ENCODE measurements at places on chromosomes 7 and 10.

DNA sequence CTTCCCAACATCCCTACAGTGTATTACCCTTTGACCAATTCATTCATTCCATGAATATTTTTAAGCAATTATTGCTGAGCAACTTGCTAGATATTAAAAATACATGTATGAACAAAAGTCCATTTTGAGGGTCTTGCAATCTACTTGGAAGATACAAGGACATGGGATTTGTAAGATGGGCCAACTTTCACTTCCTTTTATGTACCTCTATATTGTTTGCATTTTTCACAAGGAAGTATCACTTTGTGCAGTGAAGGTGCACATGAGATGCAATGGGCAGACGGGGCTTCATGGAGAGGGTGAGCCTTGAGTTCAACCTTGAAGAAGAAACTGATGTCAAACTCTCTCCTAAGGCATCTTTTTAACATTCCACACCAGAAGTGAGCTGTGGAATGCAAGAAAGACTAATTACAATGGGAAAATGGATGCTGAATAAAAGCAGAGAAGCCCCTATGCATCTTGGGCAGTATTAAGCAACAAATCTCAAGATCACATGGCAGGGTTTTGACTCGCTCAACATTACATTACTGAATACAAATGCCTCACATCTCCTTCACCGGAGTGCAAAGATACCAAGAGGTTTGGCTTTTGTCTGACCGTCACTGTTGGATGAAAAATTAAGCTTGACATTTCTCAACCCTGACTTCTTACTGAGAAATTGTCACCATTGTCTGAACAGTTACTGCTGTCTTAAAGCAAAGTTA is 341.5 kb downstream of the ELMO1 start:
- no peak for DNase-seq

DNA sequence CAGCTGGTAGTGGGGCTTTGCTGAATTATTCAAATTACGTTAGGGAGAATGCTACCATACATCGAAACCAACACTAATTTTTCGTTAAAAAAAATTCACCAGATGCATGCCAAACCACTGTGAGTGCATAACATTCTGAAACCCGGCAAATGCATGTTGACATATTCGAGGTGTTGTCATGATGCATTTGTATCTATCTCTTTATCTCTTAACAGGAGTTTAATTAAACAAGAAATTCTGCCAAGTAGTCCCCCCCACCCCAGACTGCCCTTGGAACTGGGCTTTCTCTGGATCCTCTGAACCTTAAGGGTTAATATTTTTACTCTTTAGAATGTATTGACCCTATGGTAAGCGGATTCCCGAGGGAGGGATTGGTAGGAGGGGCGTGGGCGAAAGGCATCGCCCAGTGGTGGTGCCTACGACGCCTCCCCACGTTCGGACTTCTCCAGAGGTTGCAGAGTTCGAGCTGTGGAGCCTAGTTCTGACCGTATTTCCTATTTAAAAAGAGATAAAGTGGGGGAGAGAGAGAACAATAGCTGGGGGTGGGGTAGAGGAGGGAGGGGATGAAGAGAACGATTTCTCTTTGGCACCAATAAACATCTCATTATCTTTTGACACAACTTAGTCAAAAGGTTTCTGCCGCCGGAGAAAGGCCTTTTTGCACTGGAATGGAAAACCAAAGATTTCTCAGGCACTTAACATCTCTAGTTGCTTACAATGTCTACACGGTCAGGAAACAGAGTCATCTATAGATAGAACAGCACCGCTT is 7.2 kb downstream of the DLX6 start:
- no peak for DNase-seq

- DNase-seq, result no peak
These were observed 51.8 kb downstream of the TMEM209 start for GRCh38 chr7:130153211-130153908.

- no peak for DNase-seq
These were observed 652.4 kb downstream of the CNTNAP2 start for GRCh38 chr7:146768957-146769356.

DNA sequence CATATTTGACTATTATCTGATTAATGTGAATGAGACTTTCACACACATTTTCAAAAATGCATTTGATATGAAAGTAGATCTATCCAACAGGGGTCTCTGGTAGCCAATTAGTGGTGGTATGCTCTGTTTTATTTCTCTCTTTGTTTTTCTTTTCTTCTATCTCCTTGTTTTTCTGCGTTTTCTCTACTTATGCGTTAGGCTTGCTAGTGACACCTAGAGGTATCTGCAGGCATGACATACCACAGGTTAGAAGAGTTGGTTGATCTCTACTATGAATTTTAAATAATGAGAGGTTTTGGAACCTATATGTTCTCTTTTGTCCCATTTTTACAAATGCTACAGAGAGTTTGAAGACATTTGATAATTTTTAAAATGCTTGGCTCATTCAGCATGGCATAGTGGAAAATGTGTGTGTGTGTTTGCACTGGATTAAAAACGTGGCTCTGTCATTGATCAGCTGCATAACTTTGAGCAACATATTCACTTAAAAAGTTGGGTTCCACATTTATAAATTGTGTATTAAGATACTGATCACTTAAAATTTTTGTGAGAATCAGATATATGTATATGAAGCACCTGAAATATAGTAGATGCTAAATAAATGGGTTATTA is 28.1 kb upstream of the PLXDC2 start:
- DNase-seq, result peak; percentile 77

- DNase-seq, result no peak
These were observed 658.2 kb downstream of the GATA3 start for GRCh38 chr10:8712656-8713055.

- no peak for DNase-seq
These were observed 195.5 kb upstream of the CDC14C start for GRCh38 chr7:48728799-48729198.

DNA sequence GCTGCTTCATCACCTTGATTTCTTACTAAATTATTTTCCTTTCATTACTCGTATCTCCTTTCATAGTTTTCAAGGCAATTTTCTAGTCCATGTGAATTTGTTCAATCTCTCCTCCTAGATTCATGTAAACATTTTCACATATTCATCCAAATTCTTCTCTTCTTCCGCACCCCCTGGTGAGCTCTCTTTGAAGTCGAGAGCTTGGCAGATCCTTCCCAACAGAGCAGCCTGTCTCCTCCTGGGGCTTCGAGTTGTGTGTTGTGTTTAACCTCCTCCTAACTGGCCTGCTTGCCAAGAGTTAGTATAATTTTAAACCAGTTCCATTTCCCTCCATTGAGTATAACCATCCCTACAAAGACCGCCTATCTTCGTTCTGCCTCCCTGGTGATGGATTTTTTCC is 272.4 kb upstream of the CELF2 start:
- no peak for DNase-seq

DNA sequence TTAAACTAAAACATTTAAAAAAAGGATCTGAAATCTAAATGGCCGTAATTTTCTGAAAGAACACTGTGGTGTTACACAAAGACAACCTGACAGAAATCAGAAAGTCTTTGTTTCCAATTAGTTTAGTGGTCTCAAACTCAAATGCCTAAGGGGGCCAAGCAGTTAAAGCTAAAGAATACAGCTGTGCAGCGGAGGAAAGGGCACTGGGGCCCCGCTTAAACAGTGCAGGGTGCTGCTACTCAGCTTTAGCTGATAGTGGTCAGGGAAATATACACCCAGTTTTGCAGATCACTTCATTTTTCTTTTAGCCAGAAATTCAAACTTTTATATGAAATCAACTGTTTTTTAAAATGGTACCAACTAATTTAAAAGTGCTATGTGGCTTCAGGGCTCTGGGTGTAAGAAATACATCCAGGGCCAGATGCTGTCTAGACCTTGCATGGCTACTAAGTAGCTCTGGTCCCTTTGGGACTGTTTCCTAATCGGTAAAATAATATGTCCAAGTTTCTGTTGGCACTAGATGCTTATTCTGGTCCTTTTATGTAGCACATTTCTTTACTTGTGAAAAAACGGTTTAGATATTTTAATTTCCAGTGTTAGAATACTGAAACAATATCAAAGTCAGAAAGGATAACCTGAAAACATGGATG is 161.8 kb upstream of the LAMB4 start:
- DNase-seq, result no peak

DNA sequence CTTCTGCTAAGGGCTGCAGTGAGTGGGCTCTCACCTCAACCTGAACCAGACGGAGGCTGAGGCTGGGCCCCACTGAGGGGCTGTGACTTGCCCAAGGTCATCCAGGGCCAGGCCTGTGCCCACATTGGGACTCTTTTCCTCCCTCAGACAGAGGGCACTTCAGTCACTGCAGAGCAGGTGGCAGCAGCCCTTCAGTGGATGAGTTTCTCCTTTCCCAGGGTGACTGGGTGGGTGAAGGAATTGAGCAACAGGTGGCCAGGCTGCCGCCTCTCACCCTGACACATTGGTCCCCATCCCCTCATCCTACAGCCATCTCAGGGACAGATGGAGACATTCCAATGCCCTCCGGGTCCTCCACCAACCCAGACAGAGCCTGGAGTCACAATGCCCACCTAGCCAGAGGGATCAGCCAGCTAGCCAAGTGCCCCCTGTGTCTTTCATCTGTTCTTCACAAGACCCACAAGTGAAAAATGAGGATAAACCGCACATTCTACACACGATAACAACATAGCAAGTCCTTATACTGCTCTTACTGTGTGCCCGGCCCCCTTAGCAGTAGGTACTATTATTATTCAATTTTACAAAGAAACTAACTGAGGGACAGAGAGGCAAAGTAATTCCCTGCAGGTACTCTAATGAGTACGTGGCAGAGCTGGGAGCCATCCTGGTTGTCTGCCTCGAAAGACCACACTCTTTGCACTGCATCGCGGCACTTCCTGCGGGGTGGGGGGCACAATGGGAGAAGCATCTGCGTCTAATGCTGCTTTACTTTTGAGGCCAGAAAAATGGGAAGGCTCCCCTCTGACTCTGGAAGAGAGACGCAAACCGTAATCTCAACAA is 1.7 kb upstream of the SLC18A3 start:
- no peak for DNase-seq

- DNase-seq, result no peak
These were observed 9.6 kb downstream of the NEURL1 start for GRCh38 chr10:103502849-103503660.

- no peak for DNase-seq
These were observed at the start of gene ELFN1 for GRCh38 chr7:1669954-1670893. Gene ELFN1, plus strand, starts transcription at chr7:1670277. Its CDS starts 74,320 bp downstream, at chr7:1744597.

DNA sequence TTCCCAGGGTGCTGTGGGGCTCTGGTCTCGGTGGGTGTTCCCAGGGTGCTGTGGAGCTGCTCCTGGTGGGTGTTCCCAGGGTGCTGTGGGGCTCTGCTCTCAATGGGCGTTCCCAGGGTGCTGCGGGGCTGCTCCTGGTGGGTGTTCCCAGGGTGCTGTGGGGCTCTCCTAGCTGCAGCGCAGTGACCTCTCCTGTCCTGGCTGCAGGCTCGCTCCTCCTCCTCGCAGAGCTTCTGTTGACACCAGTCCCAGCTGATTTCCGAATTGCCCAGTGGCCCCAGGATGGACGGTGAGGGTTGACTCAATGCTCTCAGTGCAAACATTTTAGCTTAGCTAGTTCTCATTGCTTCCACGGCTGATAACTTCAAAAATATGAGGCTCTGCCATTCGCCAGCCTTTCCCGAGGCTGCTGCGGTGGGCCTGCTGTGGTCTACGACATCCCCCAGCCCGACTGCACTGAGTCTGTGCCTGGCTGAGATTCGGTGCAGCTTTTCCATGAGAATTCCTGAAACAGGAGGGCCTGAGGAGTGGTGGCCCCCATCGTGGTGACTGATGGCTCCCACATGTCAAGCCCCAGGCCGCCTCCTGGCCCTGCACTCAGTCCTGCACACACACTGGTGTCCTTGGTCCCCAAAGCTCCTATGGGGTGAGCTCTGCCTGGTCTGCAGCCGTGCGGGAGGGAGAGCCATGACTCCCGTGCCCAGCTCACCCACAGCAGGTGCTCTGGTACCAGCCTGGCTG is 58.3 kb upstream of the NKX6-2 start:
- DNase-seq, result no peak

DNA sequence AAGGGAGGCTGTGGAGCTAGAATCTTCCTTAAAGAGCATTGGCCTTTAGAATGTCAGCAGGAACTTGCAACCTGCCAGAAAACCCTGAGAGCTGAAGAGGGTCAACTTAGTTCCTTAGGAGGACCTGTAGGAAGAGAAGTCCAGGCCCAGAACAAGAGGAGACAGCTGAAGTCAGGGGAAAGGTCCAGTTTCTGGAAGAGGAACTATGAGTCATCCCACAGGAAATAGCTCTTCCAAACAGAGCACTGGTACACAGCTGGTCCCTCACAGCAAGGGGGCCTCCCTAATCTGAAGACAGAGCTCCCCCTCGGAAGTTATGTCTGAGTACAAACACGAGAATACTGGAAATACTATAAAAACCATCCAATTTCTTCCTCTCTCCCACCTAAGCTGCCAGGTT is 98.9 kb downstream of the HERPUD2 start:
- peak; percentile 5 for DNase-seq

GRCh38 chr10:71840177-71840957 is 10.7 kb downstream of the PSAP start:
- DNase-seq, result no peak

DNA sequence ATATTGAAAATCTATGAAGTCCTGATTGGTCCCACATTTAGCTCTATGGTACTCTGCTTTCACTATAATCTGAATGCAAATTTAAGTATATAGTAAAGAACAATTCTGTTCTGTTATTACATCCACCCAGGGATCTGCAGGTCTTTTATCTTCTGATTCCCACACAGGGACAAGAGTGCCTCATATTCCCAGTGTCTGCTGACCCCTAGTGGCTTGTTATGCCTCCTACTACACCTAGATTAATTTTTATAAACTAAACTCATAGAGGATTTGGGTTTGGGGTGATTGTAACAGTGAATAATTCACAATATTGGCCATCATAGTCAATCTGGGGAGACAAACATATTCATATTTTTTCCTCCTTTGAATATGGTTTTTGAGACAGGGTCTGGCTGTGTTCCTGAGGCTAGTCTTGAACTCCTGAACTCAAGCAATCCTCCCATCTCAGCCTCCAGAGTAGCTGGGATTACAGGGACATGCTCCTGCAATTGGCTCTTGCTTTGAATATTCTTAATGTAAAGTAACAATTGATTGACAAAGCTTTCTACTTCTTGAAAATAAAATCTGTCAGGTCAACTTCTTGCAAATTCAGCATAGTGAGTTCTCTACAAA is 282.1 kb downstream of the KCND2 start:
- DNase-seq, result peak; percentile 17

DNA sequence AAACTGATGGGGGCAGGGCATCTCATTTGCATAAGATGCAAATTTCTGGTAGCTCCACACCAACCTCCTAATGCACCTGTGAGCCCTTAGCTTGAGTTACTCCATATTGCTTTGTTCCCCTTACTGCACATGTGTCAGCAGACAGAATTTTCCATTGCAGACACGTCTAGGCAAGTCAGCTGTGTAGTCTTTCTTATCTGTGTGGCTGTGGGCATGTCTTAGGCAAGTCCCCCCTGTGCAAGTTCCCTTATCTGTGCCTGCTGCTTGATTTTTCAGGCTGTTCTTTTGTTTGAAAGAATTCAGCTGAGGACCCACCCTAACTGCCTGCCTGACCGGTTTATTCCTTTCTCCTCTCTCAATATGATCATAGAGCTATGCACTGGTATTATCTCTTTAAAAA is 28.5 kb upstream of the TRIM24 start:
- no peak for DNase-seq

Measured in inflammatory macrophage treated with lipopolysaccharide for 1 hour (primary cell).